ENCODE measurements at places on chromosomes 2 and 18.

GRCh38 chr2:13230221-13230620 lies 513.5 kb downstream of the TRIB2 start:
- no peak for DNase-seq

DNA sequence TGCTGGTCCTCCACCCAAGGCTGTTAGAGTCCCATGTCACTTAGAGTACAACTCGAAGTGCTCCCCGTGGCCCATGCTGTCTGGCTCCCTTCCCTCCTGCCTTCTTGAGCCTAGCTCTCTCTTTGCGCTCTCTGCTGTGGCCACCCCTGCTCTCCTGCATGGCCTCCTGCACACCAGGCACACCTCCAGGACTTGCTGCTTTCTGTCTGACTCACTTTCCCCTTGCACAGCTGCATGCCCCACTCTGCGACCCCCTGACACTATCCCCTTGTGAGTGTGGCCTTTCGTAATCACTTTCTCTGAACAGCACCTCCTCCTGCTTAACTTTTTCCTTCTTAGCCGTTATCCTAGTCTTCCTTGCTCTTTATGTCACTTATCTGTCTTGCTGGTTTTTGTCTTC lies 343.6 kb downstream of the TGIF1 start:
- DNase-seq, result no peak

DNA sequence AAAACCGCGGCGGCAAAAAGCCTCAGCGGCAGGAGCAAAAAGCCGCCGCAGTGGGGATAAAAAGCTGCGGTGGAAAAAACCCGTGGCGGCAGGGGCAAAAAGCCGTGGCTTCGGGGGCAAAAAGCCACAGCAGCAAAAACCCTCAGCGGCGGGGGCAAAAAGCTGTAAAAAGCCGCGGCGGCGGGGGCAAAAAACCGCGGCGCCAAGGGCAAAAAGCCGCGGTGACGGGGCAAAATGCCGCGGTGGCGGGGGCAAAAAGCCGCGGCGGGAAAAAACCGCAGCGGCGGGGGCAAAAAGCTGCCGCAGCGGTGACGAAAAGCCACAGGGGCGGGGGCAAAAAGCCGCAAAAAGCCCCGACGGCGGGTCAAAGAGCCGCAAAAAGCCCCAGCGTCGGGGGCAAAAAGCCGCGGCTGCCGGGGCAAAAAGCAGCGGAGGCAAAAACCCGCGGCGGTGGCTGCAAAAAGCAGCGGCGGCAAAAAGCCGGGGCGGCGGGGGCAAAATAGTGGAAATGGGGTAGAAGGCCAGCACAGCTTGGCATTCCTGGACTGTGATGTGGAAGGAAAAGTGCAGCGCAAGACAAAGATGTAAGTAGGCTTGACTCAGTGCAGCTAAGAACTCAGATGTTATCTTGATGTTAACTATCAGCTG lies 151.8 kb downstream of the ANKRD30BL start:
- DNase-seq, result no peak

DNA sequence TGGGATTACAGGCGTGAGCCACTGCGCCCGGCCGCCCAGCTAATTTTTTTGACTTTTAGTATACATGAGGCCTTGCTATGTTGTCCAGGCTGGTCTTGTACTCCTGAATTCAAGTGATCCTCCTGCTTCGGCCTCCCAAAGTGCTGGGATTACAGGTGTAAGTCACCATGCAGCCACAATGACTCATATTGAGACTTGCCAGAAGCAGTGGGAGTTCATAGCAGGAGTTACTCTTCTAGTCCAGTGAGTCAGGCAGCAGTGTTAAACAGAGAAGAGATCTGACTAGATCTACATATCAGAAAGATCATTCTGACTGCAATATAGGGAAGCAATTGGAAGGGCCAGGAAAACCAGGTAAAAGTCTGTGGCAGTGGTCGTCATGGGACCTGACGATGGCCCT lies 1.5 kb upstream of the FLACC1 start:
- no peak for DNase-seq

- DNase-seq, result no peak
These were observed 167.8 kb downstream of the PMAIP1 start for GRCh38 chr18:60067426-60068210.

DNA sequence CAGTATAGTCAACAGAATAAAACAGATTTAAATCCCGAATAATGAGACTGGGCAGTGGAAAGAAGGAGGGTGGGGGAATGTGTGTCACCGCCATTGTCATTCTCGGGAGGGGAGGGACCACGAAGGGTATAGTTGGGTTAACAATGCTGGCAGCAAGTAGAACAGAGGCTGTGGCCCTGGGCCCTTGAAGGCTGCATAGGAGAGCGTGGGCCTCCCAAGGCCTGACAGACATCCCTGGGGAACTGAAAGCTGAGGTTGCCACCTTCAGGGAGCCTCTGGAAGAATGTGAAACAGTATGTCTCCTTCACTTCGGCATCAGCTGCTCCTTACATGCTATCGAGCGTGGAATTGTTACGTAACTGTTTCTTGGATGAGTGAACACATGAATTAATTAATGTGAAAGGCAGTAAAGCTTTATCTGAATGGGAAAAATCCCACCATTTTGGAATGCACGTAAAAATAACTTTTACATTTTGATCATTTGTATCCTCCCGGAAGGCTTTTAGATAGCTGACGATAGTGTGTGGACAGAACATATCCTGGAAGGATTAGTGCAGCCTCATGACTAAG lies 92.8 kb upstream of the TTC39C start:
- no peak for DNase-seq

- no peak for DNase-seq
These were observed 99.9 kb downstream of the TRIB2 start for GRCh38 chr2:12816379-12817306.

DNA sequence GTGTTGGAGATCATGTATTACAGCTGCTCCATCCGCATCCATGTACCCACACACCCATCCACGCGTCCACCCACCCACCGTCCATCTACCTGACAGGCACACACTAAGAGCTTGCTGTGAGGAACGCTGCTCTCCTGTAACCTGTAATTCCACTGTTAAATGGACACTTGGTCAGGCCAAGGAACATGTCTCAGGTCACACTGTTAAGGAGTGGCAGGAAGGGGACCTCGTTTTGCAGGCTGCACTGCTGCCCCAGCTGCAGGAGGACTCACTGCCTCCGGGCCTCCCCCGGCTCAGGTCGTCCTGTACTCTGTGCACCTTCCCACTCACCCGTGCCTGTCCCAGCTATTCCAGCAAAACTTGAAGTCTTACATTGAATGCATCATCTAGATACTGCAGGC lies 170.5 kb downstream of the EIPR1 start:
- no peak for DNase-seq

- DNase-seq, result no peak
These were observed 223.6 kb downstream of the SLC8A1 start for GRCh38 chr2:40228310-40228709.

DNA sequence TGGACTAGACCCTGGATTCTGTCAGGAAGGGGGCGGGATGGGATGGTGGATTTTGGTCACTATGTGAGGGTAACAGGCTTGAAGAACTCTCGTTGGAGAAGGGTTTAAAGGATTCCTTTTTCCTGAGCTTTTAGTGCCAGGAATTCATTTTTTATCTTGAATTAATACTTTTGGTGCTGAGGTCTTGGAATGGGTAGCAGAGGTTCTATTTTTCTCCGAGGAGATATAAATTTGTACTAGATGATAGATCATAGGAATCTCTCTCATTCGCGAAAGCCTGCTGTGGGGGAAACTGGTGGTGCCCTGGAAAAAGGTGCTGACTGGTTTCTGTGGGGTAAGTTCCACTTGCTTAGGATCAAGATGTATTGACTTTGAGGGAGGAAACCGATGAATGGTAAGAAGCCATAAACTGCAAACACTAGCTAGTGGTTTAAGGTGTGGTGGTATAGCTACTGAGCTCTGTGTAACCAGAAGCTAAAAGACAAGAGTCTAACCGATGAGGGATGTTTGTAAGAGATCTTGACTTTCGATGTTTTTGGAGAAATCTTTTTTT lies 706 bp downstream of the AGPS start:
- DNase-seq, result no peak

DNA sequence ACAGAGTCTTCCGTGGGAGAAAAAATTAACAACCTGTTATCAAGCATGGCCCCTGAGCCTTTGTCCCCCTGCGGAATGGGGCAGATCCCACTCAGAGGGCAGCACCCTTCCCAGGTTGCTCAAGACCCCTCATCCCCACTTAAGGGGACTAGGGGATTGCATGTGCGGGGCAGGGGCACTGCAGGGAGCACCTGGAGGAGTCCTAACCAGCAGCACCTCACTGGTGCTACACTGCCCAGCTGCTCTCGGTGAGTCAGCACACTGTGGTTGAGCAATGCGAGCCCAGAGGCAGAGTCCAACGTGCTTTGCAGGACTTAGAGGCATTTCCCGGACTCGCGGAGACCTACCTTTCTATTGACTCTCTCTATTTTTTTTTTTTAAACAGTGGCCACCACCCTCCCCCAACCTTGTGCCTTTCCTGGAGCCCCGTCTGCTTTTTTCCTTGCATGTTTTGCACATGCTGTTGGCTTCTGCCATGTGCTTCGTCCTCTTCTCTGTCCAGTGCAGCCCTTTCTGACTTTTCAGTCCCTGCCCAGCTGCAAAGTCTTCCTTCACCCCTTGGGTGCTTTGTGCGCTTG lies 74.0 kb downstream of the IL1R2 start:
- DNase-seq, result no peak

GRCh38 chr2:227871375-227871791 lies at the start of gene DAW1:
TSS of gene DAW1 (plus strand) at chr2:227871631. CDS start at chr2:227871690, 59 bp downstream.
- no peak for DNase-seq

- DNase-seq, result no peak
These were observed 193.4 kb upstream of the MYT1L start for GRCh38 chr2:2524348-2524941.

GRCh38 chr2:133415210-133415876 lies 152.9 kb downstream of the NCKAP5 start:
- DNase-seq, result no peak

- no peak for DNase-seq
These were observed 72.9 kb upstream of the PARD3B start for GRCh38 chr2:204472375-204472774.

GRCh38 chr2:238498188-238498587 lies 71.5 kb downstream of the ASB1 start:
- DNase-seq, result no peak

DNA sequence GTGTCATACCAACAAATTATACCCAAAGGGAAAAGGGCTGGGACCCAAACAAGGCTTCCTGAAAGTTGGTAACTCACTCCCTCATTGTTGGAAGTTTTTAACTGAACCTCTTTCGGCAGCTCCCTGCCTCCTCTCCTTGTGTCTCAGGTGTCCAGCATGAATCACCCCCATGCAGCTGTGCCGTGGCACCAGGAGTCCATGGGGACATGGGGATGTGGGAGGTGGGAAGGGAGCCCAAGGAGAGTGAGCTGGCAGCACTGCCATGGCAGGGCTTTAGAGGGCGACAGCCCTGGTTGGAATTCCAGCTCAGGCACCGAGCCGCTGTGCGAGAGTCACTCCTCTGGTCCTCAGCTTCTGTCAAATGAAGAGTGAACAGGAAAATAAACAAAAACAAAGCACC lies 12.5 kb upstream of the GYPC start:
- DNase-seq, result no peak

GRCh38 chr18:66457245-66457644 lies 146.6 kb downstream of the CDH19 start:
- DNase-seq, result no peak

DNA sequence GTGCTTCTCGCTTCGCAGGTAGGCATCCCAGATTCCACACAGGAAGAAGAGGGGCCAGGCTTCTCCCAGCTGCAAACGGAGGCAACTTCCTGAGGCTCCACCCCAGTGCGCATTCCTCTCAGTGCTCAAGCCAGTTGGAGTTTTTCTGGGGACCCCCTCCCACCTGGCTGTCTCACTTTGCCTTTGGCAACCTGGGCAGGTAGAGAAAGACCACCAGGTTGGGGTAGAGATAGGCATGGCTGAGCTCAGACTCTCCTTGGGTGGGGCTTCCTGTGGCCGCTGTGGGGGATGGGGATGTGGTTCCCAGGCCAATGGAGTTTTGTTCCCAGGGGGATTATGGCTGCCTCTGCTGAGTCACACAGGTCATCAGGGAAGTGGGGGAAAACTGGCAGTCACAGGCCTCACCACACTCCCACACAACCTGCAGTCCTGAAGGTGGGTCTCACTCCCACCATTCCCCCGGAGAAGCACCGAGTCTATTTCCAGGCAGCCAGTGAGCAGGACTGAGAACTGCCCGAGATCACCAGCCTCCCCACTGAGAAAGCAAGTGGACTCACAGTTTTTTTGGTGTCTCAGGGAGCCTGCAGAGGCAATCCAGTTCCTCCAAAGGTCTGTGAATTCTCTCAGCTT lies 38.1 kb downstream of the SLC39A10 start:
- DNase-seq, result no peak

DNA sequence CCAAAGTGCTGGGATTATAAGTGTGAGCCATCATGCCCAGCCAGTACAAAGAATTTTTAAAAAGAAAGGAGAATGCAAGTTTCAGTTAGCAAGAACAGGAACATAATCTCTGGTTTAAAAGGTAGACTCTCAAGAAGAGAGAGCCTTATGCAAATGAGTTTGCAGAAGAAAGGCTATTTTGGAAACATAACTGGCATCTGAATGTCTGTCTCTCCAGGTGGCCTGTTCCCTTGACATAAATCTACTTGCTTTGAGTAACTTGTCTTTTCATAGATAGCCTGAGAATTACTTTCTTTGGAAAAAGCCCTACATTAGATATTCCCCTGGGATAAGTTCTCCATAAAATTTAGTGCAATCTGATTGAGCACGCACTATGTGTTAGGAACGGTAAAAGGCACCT lies 109.6 kb downstream of the ICOS start:
- DNase-seq, result no peak

DNA sequence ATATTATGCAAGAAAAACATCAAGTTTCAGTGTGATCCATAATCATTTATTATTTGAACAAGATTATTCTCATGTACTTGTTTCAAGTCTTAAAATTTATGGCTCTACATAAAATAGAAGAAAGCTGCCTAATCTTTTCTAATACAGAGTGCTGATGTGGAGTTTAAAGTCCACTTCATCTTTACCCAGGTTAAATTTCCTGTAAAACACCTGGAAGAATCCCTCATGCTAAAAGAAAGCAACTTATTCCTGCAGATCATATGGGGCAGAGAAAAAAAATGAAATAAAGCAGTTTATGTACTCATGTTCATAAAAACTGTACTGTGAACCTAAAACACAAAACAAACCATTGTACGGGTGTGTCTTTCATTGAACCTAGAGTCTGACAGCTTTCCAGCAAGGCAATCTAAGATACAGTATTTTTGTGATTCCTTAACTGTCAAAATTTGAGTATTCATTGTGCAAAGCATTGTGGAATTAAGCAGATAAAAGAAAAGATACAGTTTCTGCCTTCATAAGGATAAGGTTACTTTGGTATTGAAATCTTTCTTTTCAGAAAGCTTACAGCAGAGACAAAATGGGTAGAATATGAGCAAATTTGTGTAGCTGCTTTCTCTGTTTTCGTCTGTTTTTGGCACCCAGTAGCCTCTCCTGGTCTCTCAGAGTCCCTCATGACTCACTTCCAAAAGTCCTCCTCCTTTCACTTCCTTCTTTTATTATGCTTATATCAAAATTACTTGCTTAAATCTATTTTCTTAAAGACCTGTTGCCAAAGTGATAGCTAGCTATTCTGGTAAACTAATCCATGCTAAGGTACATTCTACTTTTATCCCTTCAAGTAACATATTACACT lies 26.9 kb upstream of the GLS start:
- no peak for DNase-seq

- DNase-seq, result no peak
These were observed 248.9 kb downstream of the TMEM182 start for GRCh38 chr2:103010751-103011150.

Data from breast epithelium (tissue), 4 donors.